Stimulated activated CD4-positive, alpha-beta T cell treated with anti-CD3 and anti-CD28 coated beads, TNF-alpha, amount 100 ng/mL, for 1 hour (primary cell): ENCODE measurements at places on chromosomes 2 and 18.

- DNase-seq, result no peak
Observed at GRCh38 chr2:231015478-231015877, 19.6 kb downstream of the SPATA3 start.

DNA sequence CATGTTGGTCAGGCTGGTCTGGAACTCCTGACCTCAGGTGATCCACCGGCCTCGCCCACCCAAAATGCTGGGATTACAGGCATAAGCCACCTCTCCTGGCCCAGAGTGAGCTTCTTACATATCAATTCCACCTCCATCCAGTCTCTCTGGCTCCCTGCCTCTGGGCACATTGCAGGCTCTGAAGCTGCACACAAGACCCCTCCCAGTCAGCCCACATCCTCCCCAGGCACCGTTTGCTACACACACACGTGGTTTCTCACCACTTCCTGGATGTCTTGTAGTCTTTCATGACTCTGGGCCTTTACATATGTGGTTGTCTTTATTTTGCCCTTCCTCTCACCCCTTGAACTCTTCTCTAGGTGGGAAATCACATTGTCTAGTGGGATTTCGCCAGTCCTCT lies 64.0 kb upstream of the CABLES1 start:
- peak; percentile 66 for DNase-seq

- no peak for DNase-seq
Observed at GRCh38 chr2:171317492-171318125, 116.2 kb downstream of the METTL8 start.

GRCh38 chr2:131588152-131588873 lies 60.6 kb downstream of the CCDC74A start:
- DNase-seq, result no peak

- no peak for DNase-seq
Observed at GRCh38 chr2:16861530-16861929, 195.9 kb upstream of the CYRIA start.
